ENCODE measurements at places on chromosomes 7 and 10.
A peak's percentile ranks its signal among the peaks of the same experiment; 100 is the strongest.

DNA sequence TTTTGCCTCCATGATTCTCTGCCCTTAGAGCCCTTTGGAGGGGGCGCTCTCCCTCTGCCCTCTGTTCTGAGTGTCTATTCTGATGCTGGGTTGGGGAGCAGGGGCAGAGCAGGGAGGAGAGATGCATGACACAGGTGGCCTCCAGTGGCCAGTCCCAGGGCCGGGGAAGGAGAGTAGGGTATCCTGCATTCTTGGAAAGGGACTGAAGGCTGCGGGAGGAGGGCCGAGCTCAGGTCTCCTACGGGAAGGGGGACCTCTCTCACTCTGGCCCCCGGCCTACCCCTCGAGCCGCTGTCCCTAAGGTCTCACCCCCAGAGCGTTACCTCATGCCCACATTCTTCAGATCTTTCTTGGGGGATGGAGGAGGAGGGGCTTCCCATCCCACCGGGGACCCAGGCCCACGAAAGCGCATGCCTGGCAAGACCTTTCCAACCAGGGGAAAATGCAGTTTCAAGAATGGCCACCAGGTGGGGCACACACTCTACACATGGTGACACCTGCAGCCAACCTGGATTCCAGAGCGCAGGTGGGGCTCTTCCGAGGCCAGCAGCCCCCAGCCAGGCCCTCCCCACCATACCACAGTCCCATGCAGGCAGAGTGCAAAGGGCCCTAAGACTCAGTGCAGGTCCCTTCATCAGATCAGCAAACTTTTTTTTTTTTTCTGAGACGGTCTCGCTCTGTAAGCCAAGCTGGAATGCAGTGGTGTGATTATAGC lies 86.4 kb downstream of the MYL10 start:
- DNase-seq = peak; percentile 21

GRCh38 chr7:91916051-91916440 lies 24.6 kb upstream of the AKAP9 start:
- DNase-seq = no peak

DNA sequence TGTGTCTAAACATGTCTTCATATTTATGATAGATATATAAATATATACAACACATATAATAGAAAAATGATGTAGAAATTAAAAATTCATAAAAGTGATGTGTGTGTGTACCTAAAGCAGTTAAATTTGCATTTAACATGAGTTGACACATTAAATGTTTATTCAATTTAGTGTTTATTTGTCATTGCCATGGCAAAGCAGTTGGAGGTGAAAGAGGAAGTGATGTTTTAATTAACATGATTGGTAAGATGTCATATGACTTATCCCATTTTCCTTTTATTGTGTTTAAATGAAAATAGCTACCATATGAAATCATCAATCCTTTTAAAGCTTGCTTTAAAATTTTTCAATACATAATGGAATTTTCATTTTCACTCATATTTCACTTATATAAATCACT lies 452.6 kb downstream of the SUGCT start:
- no peak for DNase-seq

GRCh38 chr10:118408181-118408580 lies 66.1 kb upstream of the FAM204A start:
- no peak for DNase-seq

- no peak for DNase-seq
These were observed 136.5 kb downstream of the EPC1 start for GRCh38 chr10:32210306-32211045.

GRCh38 chr7:58087536-58088190 lies 637.7 kb downstream of the ZNF716 start:
- no peak for DNase-seq

GRCh38 chr7:95840953-95841950 lies 68.9 kb downstream of the DYNC1I1 start:
- no peak for DNase-seq

GRCh38 chr10:82497439-82497838 lies 622.4 kb downstream of the NRG3 start:
- no peak for DNase-seq

DNA sequence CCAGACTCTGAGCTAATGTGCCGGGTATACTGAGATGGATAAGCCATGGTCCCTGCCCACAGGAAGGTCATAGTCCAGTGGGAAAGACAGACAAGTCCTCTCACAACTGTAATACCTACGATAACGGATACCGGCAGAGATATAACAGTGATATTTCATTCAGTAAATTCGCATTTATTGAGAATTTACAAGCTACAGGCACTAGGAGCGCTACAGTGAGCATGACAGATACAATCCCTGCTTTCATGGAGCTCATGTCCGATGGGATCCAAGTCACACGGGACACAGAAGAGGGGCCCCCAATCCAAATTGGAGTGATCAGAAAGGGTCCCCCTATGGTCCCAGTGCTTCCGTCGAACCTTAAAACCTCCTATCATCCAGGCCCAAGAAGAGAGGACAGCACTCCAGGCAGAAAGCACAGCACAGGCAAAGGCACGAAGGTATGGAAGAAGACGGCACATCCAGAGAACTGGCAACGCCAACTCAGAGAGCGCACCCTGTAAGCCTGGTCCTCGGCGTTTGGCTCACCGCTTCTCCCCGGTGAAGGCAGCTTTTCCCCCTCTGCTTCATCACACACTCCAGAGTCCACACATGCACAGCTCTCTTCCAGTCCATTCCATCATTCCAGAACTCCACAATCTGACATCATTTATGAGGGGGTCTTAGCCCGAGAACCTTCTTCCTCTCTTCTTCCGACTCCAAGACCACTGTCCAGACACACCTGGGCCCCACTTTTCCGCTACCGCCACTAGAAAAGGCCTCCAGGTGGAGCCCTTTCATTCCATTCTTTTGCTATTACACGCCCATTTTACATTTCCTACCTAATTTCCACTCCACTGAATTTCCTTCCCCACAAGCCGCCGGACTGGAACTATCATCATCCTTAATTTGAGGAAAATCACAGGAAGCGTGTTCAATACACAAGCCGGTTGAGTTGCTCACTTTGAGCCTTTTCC lies 47.8 kb upstream of the NKX2-3 start:
- DNase-seq = no peak

DNA sequence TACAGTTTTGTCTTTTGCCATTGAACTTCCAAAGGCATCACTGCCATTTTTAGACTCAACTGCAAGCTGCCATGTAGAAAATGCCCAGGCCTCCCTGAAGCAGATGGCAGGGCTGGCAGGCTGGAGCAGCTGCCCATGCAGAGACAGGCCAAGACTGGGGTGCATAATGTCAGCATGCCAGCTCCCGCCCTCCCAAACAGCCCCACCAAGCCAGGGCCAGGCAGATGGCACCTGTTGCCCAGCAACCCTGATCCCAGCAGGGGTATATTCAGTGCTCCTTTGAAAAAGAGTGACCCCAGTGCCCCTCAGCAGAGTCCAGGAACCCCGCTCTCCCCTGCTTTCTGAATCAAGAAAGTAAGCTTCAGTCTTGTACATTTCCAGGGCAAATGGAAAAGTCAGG lies 32.6 kb downstream of the VSTM4 start:
- no peak for DNase-seq

- DNase-seq = peak; percentile 66
These were observed 50.2 kb downstream of the ELFN1 start for GRCh38 chr7:1720326-1720725.

DNA sequence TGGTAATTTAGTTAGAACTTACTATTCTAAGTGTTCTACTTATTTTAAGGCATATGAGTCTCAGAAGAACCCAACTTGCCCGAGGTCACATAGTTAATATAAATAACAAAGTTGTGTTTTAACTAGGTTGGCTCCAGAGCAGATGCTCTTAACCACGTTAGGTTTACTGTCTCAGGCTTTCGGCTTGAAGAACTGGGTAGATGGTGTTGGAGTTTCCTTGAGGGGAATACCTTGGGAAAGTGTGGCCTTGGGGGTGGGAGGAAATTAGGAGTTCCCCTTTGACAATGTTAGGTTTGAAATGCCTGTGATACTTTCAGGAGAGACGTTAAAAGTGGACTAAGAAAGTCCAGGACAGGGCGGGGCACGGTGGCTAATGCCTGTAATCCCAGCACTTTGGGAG lies 9.6 kb downstream of the ZNF398 start:
- DNase-seq = no peak

DNA sequence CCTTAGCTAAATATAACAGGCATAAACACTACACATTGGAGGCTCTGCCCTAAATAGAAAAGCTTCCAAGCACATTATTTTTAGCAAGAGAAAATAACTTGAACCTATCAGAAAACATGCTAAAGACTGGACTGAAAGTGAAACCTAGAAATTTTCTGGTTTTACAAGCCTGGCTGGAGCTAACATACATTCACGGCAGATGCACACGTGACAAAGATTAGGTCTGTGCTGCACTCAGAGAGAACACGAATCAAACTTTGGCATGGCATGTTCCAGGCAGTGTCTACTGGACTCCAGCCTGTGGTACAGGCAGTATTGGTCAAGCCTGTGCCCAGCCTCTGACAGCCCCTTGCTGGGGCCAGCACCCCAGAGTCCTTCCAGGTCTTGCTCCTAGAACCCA lies 94.1 kb upstream of the PCBD1 start:
- no peak for DNase-seq

GRCh38 chr7:27151931-27152815 lies at the start of gene HOXA3:
HOXA3 (minus strand) TSS chr7:27152583; CDS start chr7:27110640, 41,943 bp downstream.
- DNase-seq = no peak

- DNase-seq = no peak
These were observed 186.9 kb upstream of the ADO start for GRCh38 chr10:62617652-62618051.

- no peak for DNase-seq
These were observed 73.2 kb upstream of the DGKI start for GRCh38 chr7:137919987-137920386.

GRCh38 chr7:50868426-50869100 lies 85.9 kb upstream of the GRB10 start:
- no peak for DNase-seq

- DNase-seq = no peak
These were observed at the start of gene KCNK18 for GRCh38 chr10:117197189-117197588. KCNK18 (plus strand) TSS chr10:117197489; CDS start chr10:117197489, 0 bp downstream.

- DNase-seq = peak; percentile 82
These were observed 451.9 kb downstream of the DPP6 start for GRCh38 chr7:154503962-154504550.

DNA sequence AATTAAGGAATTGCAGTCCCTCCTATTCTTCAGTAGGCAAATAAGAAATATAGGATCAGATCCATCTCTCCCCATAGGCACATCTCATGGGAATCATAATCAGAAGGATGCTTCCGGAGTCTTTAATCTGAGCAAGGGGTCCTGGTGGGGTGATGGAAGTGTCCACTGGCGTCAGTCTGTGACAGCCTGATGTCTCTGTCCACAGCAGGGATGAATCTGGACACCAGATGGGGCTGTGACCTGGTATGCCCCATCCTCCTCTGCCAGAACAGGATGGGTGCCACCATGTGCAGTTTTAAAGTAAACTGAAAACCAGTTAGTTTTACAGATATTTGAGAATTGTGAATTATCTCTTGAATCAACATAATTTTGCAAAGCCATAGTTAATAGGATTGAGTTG lies 148.7 kb downstream of the C1GALT1 start:
- DNase-seq = no peak

DNA sequence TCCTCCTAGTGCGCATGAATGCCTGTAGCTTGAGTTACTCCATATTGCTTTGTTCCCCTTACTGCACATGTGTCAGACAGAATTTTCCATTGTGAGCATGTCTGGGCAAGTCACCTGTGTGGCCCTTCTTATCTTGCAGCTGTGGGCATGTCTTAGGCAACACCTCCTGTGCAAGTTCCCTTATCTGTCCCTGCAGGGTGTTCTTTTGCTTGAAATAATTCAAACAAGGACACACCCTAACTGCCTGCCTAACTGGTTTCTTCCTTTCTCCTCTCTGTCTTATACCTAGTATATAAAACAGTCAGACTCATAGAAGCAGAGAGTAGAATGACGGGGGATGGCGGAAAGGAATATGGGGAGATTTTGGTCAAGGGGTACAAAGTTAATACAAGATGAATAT lies 421.1 kb upstream of the SORCS1 start:
- no peak for DNase-seq

GRCh38 chr10:12050528-12050927 lies 7.9 kb upstream of the UPF2 start:
- no peak for DNase-seq

- no peak for DNase-seq
These were observed 19.7 kb downstream of the MBL2 start for GRCh38 chr10:52752801-52753445.

DNA sequence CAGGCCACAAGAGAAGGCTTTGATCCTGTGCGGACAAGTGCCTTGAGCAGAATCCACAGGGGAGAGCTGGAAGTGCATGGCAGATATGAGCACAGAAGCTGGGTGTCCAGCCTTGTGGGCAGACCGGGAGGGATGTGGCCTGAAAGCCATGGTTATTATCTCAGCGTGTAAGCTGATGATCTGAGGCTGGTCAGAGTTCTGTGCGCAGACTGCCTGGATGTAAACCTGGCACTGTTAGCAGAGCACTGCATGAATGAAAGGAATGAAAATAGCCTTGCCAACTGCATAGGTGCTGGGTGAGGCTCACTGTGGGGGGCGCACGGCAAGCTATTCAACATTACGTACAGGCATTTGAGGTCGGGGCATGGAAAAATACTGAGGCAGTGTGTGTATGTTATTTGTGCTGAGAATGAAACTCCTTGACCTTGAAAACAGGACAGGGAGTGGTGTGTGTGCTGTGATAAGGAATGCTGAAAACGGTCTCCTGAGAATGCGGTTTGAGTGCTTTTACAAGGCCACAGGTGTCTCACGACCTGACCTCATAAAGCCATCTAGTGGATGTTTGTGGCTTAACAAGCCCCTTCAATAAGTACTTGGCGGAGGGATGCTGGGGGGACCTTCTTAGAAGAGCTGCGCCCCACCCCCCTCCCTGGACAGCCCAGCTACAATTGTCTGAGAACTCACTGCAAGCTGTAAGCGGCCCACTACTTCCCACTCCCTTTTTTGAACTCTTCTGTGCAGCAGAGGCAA lies 18.7 kb downstream of the AKR1C1 start:
- no peak for DNase-seq

GRCh38 chr10:124632064-124632531 lies 112.1 kb downstream of the FAM53B start:
- DNase-seq = peak; percentile 1

DNA sequence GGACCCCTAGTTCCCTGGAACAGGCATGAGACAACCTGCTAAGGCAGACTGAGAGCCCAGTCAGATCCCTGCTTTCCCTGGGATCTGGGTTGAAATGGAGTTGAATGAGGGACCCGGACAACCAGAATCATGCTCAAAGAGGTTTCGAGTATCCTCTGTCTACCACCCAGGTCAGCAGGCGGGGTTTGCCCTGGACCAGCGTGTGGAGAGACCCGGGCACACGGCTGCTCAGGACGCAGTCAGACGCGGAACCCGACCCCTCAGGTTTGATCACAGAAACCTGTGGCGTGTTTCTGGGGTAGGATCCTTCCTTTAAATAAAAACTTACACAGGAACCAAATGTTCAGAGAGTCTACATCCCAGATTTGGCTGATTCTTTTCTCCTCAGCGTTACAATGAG lies 330.6 kb downstream of the PTPRN2 start:
- no peak for DNase-seq

- DNase-seq = no peak
These were observed 14.6 kb downstream of the LRRC17 start for GRCh38 chr7:102927312-102927933.

All from NCI-H1105 treated with DMSO at 0.1 percent for 48 hours (cell line).